NCI-H2029 (cell line): ENCODE measurements at places on chromosomes 3 and 15.

- DNase-seq, result peak; percentile 66
Measured at GRCh38 chr3:182618085-182618732, 175.1 kb upstream of the ATP11B start.

GRCh38 chr3:71163198-71163918, 420.2 kb downstream of the FOXP1 start:
- DNase-seq, result no peak

- no peak for DNase-seq
Measured at GRCh38 chr3:114756506-114757279, 390.4 kb downstream of the ZBTB20 start.

GRCh38 chr15:78322724-78323521, 17.2 kb upstream of the CRABP1 start:
- DNase-seq, result no peak

GRCh38 chr3:143358793-143359491, 239.4 kb downstream of the CHST2 start:
- DNase-seq, result peak; percentile 54

- DNase-seq, result no peak
Measured at GRCh38 chr3:4525560-4526223, 32.5 kb downstream of the ITPR1 start.

DNA sequence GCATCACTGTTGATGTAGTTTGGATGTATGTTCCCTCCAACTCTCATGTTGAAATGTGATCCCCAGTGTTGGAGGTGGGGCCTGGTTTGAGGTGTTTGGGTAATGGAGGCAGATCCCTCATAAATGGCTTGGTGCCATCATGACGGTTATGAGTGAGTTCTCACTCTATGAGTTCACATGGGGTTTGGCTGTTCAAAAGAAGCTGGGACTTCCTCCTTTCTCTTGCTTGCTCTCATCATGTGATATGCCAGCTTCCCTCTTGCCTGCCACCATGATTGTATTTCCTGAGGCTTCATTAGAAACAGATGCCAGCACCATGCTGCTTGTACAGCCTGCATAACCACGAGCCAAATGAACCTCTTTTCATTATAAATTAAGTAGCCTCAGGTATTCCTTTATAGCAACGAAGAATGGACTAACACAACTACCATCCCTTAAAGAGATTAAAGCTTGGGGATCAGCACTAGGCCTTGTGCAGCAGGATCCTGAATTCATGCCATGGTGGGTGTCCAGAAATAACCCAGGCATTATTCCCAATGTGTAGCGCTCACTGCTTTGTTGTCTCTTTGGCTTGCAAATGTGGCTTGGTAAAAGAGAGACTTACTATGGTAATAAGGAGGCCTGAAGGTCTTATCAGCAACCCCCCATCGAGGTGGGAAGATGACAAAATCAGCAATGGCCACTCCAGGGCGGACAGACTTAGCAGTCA, 41.9 kb downstream of the NDUFB4 start:
- DNase-seq, result peak; percentile 83

GRCh38 chr15:79166311-79166955, 75.9 kb upstream of the RASGRF1 start:
- DNase-seq, result no peak

GRCh38 chr3:140896997-140897396, 44.6 kb upstream of the SLC25A36 start:
- DNase-seq, result no peak

DNA sequence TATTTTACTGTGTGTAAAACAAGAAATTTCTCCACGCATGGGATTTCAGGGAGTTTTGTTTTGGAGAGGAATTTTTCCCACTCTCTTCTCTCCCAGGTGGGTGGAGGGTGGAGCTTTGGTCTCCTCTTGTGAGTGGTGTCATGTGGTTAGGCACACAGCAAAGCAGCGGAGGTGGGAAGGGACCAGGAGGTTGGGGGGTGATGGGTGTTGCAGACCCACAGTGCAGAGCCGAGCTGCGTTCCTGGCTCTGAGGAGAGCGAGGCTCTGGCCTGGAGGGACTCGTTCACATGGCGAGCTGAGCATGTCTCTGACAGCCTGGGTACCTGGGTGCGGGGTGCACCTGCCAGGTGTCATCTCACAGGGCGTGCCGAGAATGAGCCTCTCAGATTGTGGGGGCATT, 87.8 kb downstream of the RYR3 start:
- no peak for DNase-seq
